A172 (cell line): ENCODE measurements at places on chromosomes 7 and 10. TPM values are rescaled to one million over a fixed set of nuclear protein-coding genes. Genes with fewer than 3 reads are reported as not detected.
A peak's percentile ranks its signal among the peaks of the same experiment; 100 is the strongest.

The PON3 gene
- not detected in 2 replicates for total RNA-seq

- no peak for DNase-seq
These were observed 29.1 kb upstream of the EFCAB10 start for GRCh38 chr7:105610165-105610930.

DNA sequence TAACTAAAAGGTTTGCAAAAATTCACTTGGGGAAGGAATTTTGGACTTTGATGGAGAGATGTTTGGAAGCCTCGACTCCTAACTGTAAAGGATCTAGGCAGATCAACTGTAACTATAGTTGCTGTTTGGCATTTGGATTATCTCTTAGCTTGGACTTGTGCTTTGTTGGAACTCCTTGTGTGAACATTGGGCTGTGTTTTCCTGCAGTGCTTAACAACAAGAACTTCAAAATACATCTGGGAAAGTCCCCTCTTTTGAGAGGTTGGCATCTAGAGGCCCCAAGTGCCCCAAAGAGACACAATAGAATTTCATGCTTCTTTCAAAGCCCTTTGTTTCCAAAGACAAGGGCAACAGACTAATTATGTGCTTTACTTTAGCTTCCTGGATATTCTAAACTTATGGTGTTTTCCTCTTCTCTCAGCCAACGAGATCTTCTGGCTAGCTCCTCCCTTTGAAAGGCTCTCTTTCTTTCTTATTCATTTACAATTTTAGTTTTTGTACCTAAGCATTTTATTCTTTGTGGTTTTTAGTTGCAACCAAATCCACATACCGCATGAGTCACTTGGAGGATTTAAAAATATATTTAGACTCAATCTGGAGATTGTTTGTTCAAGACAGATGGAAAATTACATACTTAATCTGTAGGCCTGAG lies 11.6 kb downstream of the ABCA13 start:
- peak; percentile 57 for DNase-seq

DNA sequence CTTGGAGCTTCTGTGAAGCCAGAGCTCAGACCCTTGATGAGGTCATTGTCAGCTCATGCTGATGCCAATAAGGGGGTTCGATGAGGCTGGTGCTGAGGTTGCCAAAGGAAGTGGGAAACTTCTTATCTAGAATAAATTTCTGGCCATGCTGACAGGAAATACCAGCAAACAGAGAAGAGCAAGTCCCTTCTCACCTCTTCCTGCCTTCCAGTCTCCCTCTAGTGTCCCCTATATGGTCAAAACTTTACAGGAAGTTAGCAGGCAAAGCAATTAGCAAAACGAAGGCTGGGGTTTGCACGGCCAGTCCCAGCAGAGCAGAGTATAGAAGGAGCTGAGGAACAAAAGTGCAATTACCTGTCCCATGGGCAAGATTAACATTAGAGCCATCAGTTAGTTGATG lies 15.1 kb upstream of the NEUROG3 start:
- DNase-seq = peak; percentile 5

The KCP gene
- 0.21 and 0.26 TPM in 2 replicates for total RNA-seq

- DNase-seq = no peak
These were observed 39.0 kb upstream of the TECTB start for GRCh38 chr10:112244197-112244596.

- peak; percentile 67 for DNase-seq
These were observed 78.3 kb downstream of the SLC25A40 start for GRCh38 chr7:87797798-87798403.

- no peak for DNase-seq
These were observed 166.5 kb downstream of the TMEM26 start for GRCh38 chr10:61286686-61287085.

- peak; percentile 70 for DNase-seq
These were observed 134.5 kb downstream of the NRBF2 start for GRCh38 chr10:63267414-63268148.

GRCh38 chr7:5755704-5756504 lies 25.6 kb downstream of the RNF216 start:
- no peak for DNase-seq

DNA sequence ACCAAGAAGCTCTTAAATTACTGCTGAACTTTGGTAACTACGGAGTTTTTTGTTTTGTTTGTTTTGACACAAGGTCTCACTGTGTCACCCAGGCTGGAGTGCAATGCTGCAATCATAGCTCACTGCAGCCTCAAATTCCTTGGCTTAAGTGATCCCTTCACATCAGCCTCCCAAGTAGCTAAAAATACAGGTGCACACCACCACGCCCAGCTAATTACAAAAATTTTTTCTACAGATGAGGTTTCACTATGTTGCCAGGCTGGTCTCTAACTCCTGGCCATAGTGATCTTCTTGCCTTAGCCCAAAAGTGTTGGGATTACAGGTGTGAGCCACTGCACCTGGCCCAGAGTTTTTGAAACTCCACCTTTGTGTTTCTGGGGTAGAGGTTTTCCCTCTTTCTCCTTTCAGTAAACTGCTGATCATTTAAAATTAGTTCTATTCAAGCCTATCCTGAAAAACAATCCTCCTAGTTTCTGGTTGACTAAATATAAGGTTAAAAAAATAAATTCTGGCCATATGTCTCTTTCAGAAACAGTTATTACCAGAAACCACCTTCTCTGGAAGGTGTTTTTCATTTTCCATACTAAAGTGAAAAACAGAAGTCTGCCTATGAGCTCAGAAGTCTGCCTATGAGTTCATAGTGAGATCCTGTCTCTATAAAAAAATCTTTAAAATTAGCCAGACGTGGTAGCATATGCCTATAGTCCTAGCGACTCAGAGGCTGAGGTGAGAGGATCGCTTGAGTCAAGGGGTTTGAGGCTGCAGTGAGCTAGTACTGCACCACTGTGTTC lies 63.9 kb downstream of the VOPP1 start:
- no peak for DNase-seq

GRCh38 chr7:1555813-1556543 lies at the start of gene TMEM184A:
Gene TMEM184A, minus strand, starts transcription at chr7:1556205. Its CDS starts 721 bp downstream, at chr7:1555484.
- peak; percentile 88 for DNase-seq

The HKDC1 gene
- 22.7 and 35.3 TPM in 2 replicates for total RNA-seq

GRCh38 chr10:34687434-34688210 lies 127.5 kb downstream of the PARD3 start:
- DNase-seq = peak; percentile 21

DNA sequence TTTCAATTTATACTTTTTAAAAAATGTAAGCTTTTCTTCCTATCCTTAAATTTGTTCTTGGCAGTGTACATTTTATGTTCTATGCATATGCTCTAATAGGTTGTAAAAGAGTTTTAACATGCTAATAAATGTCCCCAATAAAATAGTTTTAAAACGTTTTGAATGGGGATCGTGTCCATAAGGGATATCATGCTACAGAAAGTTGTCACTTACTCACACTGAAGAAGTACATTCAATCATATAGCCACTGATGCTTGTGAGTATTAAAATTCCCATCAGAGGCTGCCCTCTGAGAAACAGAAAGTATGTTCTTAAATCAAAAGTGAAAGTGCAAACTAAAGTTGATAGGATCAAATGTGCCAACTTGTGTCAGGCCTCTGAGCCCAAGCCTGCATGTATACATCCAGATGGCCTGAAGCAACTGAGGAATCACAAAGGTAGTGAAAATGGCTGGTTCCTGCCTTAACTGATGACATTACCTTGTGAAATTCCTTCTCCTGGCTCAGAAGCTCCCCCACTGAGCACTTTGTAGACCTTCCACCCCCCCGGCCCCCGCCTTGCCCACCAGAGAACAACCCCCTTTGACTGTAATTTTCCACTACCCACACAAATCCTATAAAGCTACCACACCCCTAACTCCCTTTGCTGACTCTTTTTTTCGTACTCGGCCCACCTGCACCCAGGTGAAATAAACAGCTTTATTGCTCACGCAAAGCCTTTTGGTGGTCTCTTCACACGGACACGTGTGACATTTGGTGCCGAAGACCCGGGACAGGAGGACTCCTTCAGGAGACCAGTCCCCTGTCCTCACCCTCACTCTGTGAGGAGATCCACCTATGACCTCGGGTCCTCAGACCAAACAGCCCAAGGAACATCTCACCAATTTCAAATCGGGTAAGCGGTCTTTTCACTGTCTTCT lies 877 bp upstream of the NOD1 start:
- DNase-seq = peak; percentile 37

GRCh38 chr10:132788180-132788830 lies 2.4 kb upstream of the NKX6-2 start:
- DNase-seq = no peak

The SLC25A40 gene
- total RNA-seq = 24.5 and 25.8 TPM in 2 replicates

GRCh38 chr10:31619531-31620061 lies 300.6 kb downstream of the ZEB1 start:
- peak; percentile 62 for DNase-seq

The ELN gene
- 0.41 and 0.50 TPM in 2 replicates for total RNA-seq
